ENCODE measurements at places on chromosomes 11 and 22. TPM values are rescaled to one million over a fixed set of nuclear protein-coding genes. Genes with fewer than 3 reads are reported as not detected.

Gene APOBEC3C
- total RNA-seq = 18.5 TPM

Gene FERMT3
- 0.29 TPM for total RNA-seq

DNA sequence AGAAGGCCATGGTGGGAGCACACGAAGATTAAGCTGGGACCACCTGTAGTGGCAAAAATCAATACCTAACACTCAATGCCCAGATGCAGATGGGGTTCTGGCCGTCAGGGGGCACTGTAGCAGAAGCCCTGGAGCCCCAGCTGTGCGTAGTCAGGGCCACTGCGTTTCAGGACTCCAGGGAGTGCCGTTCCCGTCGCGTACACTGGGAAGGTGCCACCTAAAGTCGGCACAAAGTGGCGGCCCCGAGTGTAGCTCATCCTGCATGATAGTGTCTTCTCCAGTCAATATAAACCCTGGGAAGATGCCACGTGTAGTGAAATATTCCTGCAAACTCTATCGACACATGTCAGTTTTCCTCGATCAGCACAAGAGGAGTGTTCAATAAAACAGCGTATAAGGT lies 123.8 kb upstream of the NTM start:
- DNase-seq = no peak

Gene FAM89B
- total RNA-seq = 64.0 TPM

DNA sequence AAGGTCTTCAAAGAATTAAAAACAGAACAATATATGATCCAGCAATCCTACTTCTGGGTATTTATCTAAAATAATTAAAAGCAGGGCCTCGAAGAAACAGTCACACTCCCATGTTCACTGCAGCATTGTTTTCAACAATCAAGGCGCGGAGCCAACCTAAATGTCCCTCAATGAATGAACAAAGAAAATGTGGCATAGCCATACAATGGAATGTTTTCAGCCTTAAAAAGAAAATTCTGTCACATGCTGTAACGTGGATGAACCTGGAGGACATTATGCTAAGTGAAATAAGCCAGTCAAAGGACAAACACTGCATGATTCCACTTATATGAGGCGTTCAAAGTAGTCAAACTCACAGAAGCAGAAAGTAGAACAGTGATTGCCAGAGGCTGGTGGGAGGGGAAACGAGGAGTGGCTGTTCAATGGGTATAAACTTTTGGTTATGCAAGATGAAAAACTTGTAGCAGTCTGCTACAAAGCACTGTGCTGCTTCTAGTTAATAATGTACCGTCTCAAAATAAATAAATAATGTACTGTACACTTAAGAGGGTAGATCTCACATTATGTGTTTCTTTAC lies 41.2 kb downstream of the SNX19 start:
- DNase-seq = peak; percentile 18

GRCh38 chr22:40176921-40177737 lies 596 bp upstream of the TNRC6B start:
- no peak for DNase-seq

DNA sequence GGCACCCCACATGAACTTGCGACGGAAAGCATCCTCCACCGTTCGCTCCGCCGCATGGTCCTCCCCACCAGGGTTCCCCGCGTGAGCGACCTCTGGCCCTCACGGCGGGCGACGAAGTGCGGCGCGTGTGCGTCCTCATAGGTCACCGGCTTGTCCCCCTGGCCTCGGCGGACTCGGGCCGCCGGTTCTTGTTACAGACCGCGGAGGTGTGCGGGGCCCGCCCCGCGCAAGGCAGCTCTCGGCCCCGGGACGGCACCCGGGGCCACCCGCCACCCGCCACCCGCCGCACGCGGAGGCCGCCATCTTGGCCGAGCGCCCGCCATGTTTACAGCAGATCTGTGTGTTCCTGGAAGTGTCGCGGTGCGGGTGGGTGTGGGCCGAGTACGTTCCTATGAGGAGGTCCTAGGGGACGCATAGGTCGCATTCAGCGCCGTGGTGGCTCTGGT lies 3.5 kb upstream of the IFITM2 start:
- DNase-seq = no peak

DNA sequence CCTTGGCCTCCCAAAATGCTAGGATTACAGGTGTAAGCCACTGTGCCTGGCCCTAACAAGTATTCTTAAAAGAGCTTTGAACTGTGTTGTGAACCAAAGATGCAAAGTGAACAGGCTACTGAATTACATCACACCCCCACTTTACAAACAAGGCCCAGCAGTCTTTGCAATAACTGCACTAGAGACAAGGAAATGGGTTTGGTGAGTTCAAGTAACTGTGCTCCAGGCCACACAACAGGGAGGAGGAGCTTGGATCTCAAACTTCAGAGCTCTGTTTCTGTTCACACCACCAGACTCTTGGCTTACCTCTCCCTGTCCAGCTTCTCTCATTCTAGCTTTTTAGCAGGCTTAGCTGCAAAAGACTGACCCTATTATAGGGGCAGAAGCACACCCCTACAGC lies 30.4 kb upstream of the RASL10A start:
- DNase-seq = no peak

GRCh38 chr11:32065865-32066629 lies 24.8 kb upstream of the RCN1 start:
- DNase-seq = no peak

GRCh38 chr22:19728836-19729235 lies 5.5 kb downstream of the GP1BB start:
- no peak for DNase-seq

Gene C11orf52
- 5.0 TPM for total RNA-seq

Gene CD6
- total RNA-seq = 0.23 TPM

- DNase-seq = peak; percentile 84
These were observed at the start of gene AMPD3 for GRCh38 chr11:10454878-10455631. Gene AMPD3 (plus strand): TSS chr11:10455264. CDS start chr11:10461520, 6,256 bp downstream.

GRCh38 chr22:19387038-19387437 lies 44.5 kb downstream of the HIRA start:
- no peak for DNase-seq

DNA sequence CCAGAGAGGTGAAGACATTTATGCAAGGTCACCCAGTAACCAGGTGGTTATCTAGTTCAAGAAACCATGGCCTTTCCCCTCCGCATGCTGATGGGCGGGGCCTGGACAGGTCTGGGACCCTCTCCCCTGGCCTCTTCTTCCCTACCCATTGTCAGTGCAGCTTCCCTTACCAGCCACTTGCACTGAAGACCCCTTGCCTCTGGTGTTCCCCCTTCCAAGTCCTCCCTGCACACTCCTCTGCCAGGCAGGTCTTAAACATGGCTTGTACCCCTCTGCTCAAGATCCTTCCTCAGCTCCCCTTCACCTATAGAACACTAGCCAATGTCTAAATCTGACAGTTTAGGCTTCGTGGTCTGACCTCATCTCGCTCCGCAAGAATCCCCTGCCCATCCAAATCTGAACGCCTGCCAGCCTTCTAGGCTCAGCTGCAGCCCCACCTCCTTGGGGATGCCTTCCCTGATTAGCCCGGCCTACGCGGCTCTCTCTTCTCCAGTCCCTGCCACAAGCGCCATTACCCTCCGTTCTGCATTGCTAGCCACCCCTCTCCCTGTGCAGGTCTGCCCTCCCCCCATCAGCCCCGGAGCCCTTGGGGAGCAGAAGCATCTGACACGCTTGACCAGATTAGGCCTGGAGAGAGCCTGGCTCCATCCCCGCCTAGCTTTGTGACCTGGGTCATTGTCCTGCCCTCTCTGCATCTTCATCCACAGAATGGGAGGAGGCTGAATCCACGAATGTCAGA lies 213.8 kb downstream of the DSCAML1 start:
- peak; percentile 72 for DNase-seq

GRCh38 chr11:113908098-113908497 lies 3.5 kb downstream of the HTR3B start:
- DNase-seq = no peak

DNA sequence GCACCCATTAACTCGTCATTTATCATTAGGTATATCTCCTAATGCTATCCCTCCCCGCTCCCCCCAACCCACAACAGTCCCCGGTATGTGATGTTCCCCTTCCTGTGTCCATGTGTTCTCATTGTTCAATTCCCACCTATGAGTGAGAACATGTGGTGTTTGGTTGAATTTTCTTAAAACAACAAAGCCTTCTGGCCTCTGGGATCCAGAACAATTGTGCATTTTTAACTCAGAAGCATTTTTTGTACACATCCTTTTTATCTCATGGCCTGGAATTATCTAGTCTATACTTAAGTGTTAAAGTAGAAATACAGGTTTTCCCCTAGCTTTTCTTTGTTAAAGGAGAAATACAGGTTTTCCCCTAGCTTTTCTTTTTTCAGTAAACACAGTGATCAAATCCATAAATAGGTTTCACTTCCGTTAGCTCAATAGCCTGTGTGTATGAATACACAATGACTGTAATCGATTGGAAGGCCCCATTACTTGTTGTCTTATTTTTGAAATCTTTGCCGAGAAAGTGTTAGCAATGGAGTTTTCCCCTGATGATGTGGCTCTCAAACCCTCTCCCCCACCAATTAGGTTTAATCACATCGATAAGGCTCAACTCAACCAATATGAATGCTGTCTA lies 125.6 kb upstream of the PITPNB start:
- DNase-seq = no peak

DNA sequence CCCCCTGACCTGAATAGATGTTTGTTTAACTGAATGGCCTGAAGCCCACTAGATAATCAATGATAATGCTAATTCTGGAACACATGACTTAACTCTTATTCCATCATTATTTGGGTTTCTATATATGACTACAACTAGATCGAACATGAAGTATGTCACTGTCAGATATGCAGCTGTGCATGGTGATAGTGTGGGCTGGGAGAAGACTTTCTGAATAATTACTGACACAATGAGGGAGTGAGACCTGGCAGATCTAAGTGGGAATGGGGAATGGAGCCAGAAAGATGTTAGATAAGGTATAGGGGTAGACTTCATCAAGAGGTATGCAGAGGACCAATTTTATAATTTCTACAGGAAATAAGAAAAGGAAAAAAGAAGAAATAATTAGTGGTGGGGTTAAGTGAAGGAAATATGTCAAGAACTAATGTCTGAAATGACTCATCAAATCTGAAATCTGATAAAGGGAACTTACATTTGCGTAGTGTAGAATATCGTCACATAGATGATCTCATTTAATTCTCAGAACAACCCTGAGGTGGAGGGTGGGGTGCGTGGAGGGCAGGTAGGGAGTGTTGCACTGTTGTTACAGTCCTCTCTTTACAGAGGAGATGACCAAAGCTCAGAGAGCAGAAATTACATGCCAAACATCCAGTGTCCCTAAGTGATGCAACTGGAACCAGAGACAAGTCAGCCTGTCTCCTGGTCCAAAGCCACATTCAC lies 68.2 kb upstream of the EED start:
- no peak for DNase-seq

Gene CLCF1
- total RNA-seq = 44.6 TPM

DNA sequence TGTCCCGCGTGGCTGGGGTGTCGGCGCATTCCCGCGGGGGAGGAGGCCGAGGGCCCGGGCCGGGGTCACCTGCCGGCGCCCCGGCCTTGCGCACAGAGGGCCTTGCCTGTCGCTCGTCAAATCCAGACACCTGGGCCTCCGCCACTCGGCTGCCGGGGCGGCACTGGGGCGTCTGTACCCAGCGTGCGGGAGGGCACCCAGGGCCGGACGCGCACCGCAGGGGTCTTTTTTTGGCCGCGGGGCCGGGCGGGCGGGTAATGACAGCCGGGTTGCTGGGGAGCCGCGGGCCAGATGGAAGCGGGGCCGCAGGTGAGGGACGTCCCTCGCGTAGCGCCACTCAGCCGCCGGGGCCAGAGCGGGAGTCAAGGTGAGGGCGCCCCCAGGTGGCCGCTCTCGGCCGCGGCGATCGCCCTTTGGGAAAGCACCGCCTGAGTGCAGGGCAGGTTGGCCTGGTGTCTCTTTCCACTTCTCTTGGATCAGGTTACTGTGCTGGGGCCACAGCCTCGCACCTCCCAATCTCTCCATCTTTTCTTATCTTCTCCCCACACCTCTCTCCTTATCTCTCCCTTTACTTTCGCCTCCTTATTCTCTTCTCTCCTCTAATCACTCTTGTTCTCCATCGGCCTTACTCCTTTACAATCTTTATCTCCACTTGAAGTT lies 3.5 kb downstream of the PHLDB1 start:
- no peak for DNase-seq

DNA sequence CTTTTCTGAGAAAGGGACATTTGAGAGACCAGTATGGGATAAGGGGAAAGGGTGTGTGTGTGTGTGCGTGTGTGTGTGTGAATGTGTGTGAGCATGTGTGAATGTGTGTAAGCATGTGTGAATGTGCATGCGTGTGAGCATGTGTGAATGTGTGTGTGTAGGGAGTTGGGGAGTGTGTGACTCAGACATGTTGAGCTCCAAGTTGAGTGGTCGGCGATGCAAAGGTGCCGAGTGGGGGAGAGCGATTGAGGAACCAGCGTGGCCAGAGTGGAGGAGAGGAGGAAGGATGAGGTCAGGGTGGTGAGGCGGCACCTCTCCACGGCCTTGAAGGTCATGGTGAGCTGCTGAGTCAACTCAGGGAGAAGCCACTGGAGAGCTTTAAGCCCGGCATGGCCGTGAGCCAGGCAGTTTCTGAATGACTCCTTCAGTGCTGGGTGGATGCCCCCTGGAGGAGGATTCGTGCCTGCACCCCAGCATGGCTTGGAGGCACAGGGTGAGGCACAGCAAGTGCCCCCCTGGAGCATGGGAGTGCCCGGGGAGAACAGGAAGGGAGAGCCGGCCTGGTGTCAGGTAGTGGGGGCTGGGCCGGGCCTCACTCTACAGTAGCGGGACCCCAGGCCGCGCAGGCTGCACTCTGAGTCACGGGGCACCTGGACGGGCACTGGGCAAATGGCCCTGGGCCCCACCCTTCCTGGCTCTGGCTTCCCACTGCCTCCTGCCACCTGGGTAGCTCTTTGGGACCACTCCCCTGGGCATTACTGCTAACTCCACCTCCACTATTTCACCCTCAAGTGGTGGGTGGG lies 8.2 kb upstream of the CCDC88B start:
- DNase-seq = peak; percentile 64

Gene USP2
- total RNA-seq = 0.63 TPM

- DNase-seq = peak; percentile 20
These were observed 172.0 kb upstream of the ARHGAP42 start for GRCh38 chr11:100515087-100515486.

Gene NUMA1
- 116 TPM for total RNA-seq

- DNase-seq = no peak
These were observed 55.0 kb downstream of the DDI1 start for GRCh38 chr11:104091281-104092096.

GRCh38 chr11:105368711-105369110 lies 229.1 kb upstream of the CARD18 start:
- no peak for DNase-seq

- no peak for DNase-seq
These were observed 432.4 kb upstream of the LUZP2 start for GRCh38 chr11:24064309-24064903.

- DNase-seq = no peak
These were observed 23.1 kb downstream of the TAB1 start for GRCh38 chr22:39422721-39423120.

Gene SMIM35
- total RNA-seq = not detected

Measured in epithelial cell of proximal tubule (primary cell).